ENCODE measurements at places on chromosomes 16 and 17.
A peak's percentile ranks its signal among the peaks of the same experiment; 100 is the strongest.

DNA sequence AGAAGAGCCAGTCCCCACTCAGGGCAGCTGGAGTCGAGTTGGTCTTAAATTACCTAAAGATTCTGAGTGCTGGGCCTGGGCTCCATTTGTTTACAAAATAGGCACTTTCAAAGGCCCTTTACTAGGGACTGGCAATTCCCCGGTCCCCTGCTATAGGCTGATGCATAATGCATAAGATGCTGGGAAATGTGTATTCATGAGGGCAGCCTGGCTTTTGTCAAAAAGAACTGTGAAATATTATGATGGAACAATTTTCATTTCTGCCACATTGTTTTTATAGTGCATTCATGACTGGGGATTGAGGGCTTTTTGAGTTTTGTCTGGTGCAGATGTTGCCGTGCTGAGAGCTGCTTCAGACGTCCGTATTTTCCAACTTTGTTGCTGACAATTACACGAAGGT, 617.0 kb upstream of the CDH5 start:
- no peak for DNase-seq

DNA sequence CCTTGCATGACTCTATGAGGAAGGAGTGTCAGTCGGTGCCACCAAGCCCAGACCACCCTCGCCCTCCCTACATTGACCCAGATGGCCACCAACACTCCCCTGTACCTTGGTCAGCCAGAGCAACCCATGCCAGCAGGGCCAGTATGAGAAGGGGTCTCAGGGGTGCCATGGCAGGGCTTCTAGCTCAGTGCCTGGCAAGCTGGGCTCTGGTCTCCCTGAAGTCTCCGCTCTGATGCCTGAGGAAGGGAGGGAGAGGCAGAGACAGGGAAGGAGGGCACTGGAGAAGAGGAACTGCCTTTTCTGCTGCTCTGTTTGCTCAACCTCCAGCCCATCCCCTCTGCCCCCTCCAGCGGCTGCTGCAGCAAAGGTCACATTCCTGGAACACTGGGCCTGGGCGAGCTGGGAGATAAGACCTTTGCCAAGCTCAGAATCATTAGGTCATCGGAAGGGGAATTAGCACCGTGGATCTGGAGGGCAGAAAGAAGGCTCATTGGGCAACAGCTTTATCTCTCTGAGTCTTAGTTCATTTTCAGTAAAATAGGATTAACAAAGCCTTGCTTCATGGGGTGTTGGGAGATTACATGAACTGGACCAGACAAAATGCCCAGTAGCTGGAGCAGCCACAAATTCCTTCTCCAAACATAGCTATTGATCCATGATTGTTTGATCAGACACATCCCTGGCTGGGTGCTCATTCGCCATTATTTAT, at the start of gene VTN:
VTN (minus strand) TSS at position 273 of the 709 bp plus-strand sequence; CDS start at position 169, 104 bp downstream.
- DNase-seq = no peak

- DNase-seq = no peak
Observed at GRCh38 chr17:60095381-60095780, 16.7 kb upstream of the HEATR6 start.

DNA sequence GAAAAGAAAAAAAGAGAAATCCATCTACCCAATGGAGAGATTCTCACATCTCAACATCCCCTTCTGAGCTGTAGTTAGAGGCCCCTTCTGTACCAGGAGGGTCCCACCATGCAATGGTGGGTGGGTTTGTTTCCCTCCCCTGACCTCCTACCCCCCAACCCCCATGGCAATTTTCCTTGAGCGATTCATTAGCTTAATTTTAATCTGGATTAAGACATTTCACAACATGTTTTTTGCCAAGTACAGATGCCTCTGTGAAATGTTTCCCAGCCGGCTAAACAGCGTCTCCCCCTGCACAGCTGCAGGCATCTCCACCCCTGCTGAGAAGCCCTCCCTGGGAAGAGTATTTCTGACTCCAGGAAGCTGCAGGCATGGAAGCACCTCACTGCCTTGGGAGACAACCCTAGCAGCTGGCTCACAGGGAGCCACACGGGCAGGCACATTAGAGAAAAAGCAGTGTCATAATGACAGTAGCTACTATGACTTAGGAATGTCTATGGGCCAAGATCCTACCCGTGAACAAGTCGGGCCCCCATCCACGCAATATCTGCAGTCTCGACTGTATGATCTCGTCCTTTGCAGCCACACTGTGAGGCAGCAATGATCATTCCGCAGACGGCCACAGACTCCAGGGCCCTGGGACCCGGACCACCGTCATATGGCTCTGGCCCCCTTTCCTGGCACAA, 117.3 kb downstream of the ADCY9 start:
- no peak for DNase-seq

DNA sequence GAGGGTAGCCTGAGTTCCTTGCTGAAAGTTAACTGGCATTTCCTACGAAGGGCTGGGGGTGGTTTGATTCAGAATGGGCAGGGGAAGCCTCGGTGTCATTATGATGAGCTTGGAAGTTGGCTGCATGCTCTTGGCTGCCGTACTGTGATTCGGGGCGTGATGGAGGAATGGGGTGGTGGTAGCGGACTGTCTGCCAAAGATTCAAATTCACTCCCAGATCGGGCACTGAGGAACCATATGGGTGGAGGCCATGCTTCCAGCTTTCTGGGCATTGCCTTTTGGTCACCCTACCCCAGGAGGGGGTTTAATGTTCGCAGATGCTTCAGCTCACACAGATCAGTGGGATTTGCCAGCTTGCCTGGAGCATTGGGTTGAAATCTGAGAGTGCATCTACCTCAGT, 492.8 kb upstream of the EEF2KMT start:
- no peak for DNase-seq

GRCh38 chr17:63751806-63752205, 10.2 kb upstream of the STRADA start:
- DNase-seq = no peak

DNA sequence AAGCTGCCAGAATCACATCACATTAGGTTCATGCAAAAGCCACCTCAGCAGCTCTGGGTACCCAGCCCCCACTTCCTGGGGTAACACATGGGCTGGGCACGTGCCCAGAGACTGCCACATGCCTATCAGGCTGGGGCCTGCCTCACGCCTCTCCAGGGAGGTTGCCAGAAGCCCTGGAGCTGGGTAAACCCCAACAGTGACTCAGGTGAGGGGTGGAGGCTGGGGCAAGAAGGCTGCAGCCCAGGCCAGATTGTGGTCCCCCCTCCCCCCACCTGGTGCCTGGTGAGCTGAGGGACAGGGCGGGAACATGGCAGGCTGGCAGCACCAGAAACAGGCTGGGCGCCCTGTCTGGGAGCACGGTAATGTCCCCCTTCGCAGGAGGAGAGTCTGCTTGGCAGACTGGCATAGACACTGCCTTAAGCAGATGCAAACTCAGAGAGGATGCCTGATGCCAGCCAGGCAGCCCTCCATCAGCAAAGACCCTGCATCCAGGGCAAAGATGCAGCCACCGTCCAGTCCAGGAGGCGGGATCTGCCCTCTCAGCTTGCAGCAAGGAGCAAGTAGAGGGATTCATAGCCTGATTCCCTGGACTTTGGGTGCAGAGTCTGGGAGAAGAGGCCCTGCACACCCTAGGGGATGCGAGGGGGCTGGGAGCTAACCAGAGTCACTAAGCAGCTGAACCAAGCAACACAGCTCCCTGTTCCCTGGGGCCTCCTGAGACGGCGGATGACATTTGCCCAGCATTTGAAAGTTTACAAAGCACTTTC, 28.8 kb downstream of the NGFR start:
- peak; percentile 23 for DNase-seq

GRCh38 chr17:18182978-18183333, 672 bp upstream of the ALKBH5 start:
- no peak for DNase-seq

DNA sequence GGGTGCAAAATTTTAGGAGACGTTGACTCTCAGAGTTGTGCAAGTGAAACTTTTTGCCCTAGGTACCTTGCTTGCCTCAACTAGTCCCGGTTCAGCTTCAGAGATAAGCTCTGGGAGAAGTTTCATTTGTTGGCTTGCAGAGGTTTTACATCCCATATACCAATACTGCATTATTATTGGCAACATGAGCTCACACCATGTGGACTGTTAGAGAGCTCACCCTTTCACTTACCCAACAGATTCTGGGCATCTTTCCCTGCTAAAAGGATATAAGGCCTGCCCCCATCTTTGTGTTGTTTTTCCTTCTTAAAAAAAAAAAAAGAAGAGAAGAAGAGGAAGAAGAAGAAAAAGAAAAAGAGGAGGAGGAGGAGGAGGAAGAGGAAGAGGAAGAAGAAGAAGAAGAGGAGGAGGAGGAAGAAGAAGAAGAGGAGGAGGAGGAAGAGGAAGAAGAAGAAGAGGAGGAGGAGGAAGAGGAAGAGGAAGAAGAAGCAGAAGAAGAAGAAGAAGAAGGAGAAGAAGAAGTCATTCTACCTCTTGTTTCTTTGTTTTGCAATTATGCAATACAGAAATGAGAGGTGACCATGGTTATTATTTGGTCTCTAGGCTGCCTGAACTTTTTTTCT, 292.6 kb upstream of the IRX3 start:
- no peak for DNase-seq

DNA sequence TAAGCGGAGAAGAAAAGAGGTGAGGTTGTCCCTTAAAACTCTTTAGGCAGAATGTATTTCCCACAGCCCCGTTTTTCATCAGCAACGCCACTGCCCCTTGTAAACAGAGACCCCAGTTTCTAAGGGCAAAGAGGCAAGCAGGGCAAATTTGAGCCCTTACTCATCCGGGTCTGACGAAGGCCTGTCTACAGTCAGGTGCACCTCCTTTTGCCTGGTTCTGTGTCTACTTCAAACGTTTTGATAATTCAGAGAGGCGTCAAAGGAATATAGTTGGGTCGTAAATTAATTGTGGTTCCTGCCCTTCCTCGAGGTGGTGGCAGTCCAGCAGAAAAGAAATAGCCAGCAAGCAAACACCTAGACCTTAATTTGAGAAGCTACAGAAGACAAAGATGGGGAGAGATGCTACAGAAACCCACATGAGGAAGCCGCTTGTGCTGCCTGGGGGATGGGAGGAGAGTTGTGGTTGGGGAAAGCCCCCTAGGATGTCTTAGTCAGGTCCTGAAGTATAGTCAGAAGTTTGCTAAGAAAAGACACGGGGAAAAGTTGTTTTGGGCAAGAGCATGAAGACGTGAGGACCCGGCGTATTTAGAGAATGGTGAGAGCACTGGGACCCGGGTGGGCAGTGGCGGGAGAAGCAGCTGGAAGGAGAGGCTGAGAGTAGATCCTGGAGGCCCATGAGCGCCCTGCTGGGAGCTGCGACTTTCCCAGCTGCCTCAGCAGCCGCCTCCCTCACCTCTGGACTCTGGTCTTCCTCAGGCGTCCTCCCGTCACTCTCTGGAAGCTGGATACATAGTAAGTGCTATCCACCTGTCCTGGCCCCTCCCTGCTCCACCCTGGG, 2.4 kb downstream of the FBRS start:
- peak; percentile 72 for DNase-seq

GRCh38 chr17:41580687-41581365, 5.9 kb downstream of the KRT14 start:
- DNase-seq = no peak

- DNase-seq = no peak
Observed at GRCh38 chr16:496097-496886, 31.2 kb upstream of the CAPN15 start.

GRCh38 chr16:54060599-54061421, 225.8 kb downstream of the IRX3 start:
- no peak for DNase-seq

- DNase-seq = no peak
Observed at GRCh38 chr17:38352245-38353085, 821 bp downstream of the SOCS7 start.

DNA sequence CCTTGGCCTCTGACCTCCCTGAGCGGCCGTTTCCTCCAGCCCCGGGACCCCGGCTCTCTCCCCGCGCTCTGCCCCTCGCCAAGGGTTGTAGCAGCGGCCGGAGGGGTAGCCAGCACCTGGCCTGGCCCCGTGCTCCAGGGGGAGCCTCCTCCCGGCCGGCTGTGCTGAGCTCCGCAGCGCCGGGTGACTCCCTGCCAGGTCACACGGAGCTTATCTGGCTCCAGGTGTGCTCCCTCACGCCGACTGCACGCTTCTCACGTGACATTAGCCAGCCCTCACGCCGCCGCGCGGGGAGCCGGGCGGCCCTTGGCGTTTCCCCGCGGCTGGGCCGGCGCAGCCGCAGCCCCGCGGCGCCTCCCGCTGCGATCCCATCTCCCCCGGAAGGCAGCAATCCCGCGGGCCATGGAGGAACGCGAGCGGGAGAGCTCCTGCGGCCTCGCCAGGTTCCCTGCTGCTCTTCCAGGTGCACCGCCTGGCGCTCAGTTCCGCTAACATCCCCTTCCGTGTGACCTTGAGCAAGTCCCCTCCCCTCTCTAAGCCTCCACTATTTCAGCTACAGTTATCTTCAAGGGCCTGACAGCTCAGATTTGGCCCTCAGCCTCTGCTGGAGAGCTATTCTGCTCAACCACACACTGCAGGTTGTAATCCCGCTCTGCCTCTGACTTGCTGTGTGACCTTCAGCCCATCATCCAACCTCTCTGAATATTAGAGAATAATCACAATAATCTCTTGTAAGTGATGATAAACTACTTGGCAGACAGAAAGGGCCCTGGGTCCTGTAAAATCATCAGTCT, 3.4 kb downstream of the MYO18A start:
- DNase-seq = peak; percentile 66

- DNase-seq = no peak
Observed at GRCh38 chr17:72125742-72126141, 4.9 kb downstream of the SOX9 start.

GRCh38 chr16:65672960-65673359, 551.1 kb upstream of the CDH11 start:
- no peak for DNase-seq

DNA sequence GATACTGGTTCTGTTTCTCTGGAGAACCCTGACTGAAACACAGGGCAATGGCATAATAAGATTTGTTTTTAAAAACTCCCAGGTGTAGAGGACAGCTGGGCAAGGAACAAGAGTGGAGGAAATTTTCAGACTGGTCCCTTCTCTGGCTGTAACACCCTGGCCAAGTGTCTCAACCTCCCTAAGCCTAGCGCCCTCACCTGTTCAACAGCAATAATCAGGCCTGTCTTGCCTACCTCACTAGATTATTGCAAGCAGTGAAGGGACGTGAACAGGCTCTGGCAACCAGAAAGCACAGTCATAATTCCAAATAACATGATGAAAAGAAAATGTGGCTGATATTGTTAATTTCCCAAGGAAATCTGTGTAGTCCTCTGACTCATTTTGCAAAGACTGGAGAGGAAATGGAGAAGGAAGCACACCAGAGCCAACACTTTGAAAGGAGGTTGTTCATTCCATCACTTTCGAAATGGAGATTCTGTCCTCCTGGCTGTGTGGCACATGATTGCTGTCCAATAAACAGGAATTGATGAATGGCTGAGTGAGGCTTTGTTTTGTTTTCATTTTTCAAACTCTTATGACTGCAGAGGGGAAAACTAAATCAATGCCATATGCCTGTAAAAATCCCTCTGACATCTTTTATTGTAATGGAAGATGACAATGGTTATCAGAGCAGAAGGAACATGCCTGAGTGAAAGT, 87.5 kb upstream of the HLF start:
- no peak for DNase-seq

All from Jurkat, Clone E6-1 (cell line).